Left kidney (tissue), 8 donors: ENCODE measurements at places on chromosomes 16 and 17. TPM values are rescaled to one million over a fixed set of nuclear protein-coding genes. Genes with fewer than 3 reads are reported as not detected.

E4F1 gene
- polyA plus RNA-seq: 14.7 TPM

DNA sequence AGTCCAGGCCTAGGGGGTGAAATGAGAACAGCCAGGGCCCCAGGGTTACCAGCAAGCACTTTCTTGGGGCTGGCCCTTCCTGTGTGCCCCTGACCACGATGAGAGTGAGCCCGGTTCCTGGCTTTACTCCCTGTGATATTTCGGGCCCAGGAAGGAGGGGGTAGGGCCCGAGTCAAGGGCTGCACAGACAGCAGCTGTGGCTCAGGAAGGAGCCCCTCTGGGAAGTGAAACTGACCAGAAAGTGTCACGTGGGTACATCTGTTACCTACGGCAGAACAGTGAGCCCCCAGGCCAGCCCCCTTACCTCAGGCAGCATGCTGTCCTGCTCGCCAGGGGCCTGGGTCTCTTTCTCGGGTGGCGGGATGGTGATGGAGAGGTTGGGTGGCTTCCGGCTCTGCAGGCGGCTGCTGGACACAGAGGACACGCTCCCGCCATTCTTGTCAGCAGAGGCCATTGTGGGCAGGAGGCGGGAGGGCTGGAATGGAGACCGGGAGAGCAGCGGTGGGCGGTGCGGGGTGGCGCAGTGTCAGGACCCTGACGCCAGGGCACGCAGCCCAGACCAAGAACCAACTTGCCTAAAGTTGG, 13.8 kb downstream of the AANAT start:
- DNase-seq: no peak

HSD11B2 gene
- 40.8 TPM for polyA plus RNA-seq

OR1G1 gene
- polyA plus RNA-seq: not detected

CDK3 gene
- polyA plus RNA-seq: 19.0 TPM
